ENCODE measurements at places on chromosomes 6 and 20.

DNA sequence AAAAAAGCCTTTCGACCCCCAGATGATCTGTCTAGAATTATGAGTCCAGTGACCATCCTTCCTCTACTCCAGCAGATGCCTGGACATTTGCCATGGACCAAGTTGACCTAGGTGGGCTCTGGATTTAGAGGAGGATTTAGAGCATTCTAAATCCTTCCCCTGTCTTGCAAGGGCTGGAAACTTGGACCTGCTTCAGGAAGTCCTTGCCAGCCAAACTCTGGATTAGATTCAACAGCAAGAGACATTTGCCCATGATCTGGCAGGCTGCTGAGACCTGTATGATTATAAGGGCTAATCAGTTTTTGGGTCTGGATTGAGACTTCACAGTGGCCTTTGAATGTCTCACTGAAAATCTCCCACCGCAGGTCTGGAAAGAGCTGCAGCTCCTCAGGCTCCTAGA is 13.1 kb upstream of the HDGFL1 start:
- DNase-seq, result no peak

GRCh38 chr6:2715737-2716136 is 35.0 kb downstream of the MYLK4 start:
- DNase-seq, result no peak

DNA sequence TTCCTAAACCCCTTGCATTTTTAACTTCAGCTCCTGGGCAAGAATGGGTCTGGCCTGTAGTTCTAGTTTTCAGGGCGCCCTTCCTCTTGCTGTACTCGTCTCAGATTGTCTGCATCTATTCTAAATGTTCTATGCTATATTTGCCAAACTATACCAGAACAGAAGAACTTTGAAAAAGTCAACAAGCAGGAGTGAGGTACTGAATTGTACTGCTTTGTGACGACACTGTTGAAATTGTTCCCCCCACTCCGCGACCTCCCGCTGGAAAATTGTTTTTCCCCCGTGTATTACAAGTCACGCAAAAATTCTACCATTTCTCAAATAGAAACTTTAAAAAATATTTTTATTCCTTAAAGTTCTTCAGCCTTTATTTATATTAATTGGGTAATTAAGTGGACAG is 73.9 kb downstream of the CBFA2T2 start:
- no peak for DNase-seq

DNA sequence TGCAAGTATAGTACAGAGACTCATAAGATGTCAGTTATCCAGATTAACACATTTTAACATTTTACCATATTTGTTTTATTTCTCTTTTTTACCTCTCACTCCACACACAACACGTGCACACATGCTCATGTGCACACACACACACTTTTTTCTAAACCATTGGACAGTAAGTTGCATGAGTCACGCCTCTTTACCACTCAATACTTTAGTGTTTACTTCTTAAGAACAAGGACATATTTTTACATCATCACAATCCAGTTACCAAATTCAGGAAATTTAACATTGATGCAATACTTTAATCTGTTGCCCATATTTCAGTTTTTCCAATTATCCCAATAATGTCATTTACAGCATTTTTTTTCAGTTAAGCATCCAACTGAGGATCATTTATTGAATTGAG is 109.0 kb downstream of the RIN2 start:
- no peak for DNase-seq

DNA sequence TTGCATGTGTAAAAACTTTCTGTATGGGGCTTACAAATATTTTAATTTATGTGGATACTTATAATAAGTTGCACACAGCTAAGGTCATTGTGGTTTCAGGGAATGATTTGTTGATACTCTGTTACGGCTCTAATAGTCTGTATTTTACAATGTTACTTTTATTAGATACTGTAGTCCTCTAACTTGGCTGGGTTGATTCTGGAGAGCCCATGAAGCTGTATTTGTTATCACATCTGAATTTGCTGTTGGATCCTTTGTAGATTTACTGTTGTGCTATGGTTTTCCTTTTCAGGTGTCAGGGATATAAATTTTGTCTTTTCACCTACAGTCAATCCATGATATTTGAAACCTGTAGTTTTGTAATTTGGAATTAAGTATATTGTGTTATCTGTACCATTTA is 161.0 kb downstream of the ARID1B start:
- no peak for DNase-seq

- DNase-seq, result no peak
Observed at GRCh38 chr6:167553736-167554119, 228.8 kb downstream of the TTLL2 start.

GRCh38 chr6:63295553-63296194 is 24.1 kb downstream of the LGSN start:
- DNase-seq, result no peak

DNA sequence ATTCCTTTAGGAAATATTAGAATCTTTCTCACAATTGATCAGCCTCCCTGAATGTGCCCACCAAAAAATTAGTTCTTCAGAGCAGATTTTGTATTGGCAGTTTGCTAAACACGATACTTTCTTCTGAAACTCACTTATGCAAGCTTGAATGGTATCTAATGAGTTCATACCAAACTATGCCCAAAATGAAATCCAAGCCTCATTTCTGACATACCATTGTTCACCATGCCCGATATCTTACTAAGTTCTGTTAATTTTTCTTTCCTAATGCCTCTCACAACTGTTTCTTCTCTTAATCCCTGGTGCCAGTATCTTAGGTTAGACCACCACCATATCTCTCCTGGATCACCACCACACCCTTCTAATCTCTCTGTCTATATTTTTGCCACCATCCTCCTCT is 755.9 kb downstream of the KIF16B start:
- DNase-seq, result no peak

DNA sequence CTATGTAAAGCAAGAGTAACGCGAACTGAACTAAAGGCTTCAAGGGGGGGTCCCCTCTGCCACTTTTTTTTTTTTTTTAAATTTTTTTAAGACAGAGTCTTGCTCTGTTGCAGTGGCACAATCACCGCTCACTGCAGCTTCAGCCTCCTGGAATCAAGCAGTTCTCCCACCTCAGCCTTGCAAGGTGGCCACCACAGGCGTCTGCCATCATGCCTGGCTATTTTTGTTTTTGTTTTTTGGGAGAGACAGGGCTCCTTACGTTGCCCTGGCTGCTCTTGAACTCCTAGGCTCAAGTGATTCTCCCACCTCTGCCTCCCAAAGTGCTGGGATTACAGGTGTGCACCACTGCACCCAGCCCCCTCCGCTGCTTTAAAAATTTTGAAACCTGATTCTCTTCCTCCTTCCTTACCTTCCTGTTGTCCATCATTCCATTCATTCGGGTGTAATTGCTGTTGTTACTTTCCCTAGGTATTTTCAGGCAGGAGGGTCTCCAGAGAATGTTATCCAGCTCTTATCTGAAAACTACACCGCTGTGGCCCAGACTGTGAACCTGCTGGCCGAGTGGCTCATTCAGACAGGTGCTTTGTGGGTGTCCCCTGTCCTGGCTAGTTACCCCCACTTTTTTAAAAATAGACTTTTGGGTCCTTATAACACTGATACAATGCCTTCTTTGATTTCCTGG is 5.4 kb downstream of the NELFCD start:
- DNase-seq, result no peak

GRCh38 chr20:11970243-11970836 is 52.6 kb downstream of the BTBD3 start:
- no peak for DNase-seq

GRCh38 chr6:112130878-112131277 is 43.5 kb downstream of the FAM229B start:
- no peak for DNase-seq

- no peak for DNase-seq
Observed at GRCh38 chr6:42168650-42169049, 4.5 kb upstream of the GUCA1A start.

- DNase-seq, result no peak
Observed at GRCh38 chr6:33609528-33609927, 11.6 kb upstream of the ITPR3 start.

GRCh38 chr20:50646483-50646996 is 44.8 kb downstream of the RIPOR3 start:
- no peak for DNase-seq

GRCh38 chr20:22389836-22390542 is 194.4 kb downstream of the FOXA2 start:
- no peak for DNase-seq

DNA sequence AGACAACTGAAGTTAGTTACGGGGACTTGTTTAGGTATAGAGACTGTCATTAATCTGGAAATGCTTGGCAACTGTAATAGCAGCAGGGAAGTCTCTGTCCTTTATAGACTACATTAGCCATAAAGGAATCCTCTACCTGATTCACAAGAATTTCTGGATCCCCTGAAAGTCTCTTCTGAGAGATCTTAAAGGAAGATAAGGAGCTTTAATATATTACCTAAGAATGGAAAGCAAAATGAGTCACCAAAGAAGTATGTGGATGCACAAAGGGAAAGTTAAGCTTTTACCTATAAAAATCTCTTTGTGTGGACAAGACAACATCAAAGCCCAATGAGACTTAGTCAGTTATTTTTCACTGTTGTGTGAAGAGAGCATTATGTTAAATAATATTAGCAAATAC is 92.2 kb upstream of the RSPO3 start:
- DNase-seq, result no peak

DNA sequence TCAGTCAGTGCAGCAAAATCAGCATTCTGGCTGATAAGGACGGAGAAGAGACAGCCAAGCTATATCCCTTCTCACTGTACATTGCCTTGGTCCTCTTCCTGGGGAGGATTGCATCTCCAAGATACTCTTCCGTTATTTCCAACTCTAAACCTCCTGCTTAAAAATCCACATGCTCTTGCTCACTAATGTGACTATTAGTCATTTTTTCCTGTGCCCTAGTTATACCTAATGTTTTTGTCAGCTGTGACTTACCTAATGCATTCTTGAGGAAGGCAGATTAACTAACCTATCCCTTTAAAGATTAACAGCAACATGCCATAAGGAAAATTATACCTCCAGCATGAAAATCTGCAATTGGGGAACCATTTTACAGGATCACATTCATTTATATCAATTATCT is 317.6 kb downstream of the BTBD9 start:
- DNase-seq, result no peak

DNA sequence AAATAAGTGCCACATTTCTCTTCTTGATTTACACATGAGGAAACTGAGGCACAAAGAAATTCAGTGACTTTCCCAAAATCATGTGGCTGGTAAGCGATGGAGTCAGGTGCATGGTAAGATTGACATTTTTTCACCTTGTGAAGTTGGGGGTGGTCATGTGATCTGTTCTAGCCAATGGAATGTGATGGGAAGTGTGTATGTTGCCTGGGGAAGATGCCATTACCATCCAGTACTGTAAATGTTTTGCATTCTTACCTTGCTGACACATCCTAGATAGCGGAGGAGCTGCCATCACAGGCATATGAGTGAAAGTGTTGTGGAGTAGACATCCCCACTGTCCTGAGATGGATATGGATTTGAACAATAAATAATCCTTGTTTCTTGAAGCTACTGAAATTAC is 499.6 kb upstream of the SULF2 start:
- DNase-seq, result no peak

DNA sequence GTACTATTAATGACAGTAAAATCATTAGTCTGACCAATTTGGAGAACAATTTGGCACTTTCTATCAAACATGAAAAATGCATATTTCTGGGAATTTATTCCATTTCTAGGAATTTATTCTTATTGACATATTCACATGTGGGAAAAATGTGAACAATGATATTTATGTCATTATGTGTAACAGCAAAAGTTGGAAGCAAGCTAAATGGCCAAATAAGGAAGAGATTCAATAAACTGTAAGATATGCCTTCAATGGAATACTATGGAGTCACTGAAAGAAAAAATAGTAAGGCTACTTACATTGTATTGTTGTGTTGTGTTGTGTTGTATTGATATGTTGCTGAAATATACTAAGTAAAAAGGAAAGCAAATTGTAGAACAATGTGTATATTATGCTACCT is 100.5 kb upstream of the EDN1 start:
- no peak for DNase-seq

- DNase-seq, result no peak
Observed at GRCh38 chr6:147715035-147715434, 206.5 kb downstream of the SAMD5 start.

GRCh38 chr6:32602383-32602782 is 12.7 kb upstream of the HLA-DRB1 start:
- no peak for DNase-seq

- DNase-seq, result no peak
Observed at GRCh38 chr6:33995309-33996119, 150.4 kb downstream of the GRM4 start.

DNA sequence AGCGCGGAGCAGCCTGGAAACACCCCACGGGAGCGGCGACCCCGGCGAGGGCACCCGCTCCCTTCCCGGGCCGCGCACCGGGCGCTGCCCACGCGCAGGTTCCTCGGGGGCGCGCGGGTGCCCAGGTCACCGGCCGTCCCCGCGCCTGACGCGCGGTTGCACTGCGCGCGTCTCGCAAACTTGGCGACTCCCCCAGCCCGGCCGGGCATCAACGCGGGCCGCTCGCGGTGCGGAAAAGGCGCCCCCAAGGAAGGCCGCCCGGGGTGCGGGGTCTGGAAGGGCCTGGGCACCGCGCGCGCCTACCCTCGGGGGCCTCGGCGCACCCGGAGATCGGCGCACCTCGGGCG is 555 bp upstream of the ZBTB46 start:
- DNase-seq, result no peak

GRCh38 chr6:45447716-45448115 is 70.0 kb upstream of the SUPT3H start:
- DNase-seq, result no peak

DNA sequence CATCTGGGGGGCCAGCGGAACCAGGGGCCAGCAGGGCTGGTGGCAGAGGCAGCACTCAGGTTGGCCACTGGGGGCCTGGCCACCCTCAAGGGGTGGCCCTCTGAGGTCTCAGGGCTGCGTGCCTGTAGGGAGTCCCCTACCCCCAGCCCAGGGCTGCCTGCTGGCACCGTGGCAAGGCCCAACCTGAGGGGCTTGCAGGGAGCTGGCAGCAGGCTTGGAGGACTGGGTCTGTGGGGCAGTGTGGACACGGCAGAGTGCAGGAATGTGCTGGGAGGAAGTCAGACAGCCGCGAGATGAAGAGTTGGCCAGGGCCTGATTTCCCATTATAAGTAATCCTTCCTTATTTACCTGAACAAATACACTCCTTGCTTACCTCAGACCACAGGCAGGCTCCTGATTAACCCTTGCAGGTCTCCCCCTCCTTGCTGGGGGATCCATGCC is at the start of gene SPDEF:
SPDEF (minus strand) TSS at position 299 of the 441 bp plus-strand sequence. CDS start 11,874 bp downstream, outside the sequence.
- no peak for DNase-seq

GRCh38 chr20:37243076-37243936 is 18.3 kb downstream of the GHRH start:
- DNase-seq, result no peak
